ENCODE measurements at places on chromosomes 4 and X. TPM values are rescaled to one million over a fixed set of nuclear protein-coding genes. Genes with fewer than 3 reads are reported as not detected.

The ZRSR2 gene
- 9.8 TPM for total RNA-seq

The MAP7D3 gene
- total RNA-seq, result 19.3 TPM

The SSX1 gene
- not detected for total RNA-seq

The SHROOM3 gene
- total RNA-seq, result 100 TPM

- no peak overlapping the region for H3K4me3 ChIP-seq
- no peak overlapping the region for H3K27ac ChIP-seq
- no peaks in the 10 kb centered on the region for H3K36me3 ChIP-seq
- H3K27me3 ChIP-seq, result peaks cover 16% of the 10 kb centered on the region
- H3K4me1 ChIP-seq, result no peaks in the 10 kb centered on the region
- no peak for DNase-seq
Observed at GRCh38 chrX:138082896-138083295, 517.0 kb downstream of the ZIC3 start.

DNA sequence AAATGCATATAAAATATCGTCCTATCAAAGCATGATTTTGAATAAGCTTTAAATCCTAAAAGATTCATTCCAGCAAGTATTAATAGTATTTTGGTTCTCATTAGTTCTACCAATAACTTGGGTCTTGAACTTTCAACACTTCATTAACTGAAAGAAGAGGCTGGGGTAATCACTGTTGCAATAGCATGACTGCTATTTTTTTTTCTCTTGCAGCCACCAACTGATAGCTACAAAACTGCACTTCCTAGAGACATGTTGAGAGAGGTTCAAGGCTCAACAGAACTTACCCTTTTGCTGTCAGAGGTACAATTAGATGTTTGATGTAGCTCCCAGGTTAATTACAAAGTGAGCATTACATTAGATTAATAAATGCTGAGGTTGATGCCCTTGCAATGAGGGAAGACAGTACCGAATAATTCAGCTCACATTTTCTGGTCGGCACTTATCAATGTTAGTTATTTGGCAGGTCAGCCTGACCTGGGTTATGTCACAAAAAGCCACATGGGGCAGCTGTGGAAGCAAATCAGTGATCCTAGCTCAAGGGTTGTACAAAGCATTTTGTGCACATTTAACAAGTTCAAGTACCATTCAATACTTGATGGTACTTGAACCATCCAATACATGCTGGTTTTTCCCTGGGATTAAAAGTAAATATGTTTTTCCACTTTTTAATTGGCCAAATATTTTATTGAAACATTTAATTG lies 29.9 kb upstream of the TET2 start:
- no peak overlapping the region for H3K27ac ChIP-seq
- no peak for DNase-seq
- H3K4me1 ChIP-seq, result no peaks in the 10 kb centered on the region
- H3K4me3 ChIP-seq, result no peak overlapping the region
- no peaks in the 10 kb centered on the region for H3K27me3 ChIP-seq

All from breast epithelium (tissue), 4 donors.